ENCODE measurements at places on chromosomes 11 and 22. TPM values are rescaled to one million over a fixed set of nuclear protein-coding genes. Genes with fewer than 3 reads are reported as not detected.

DTX4 gene
- 0.18 TPM for total RNA-seq

OLFML1 gene
- total RNA-seq, result 0.09 TPM

TEX54 gene
- total RNA-seq, result not detected

OR10A2 gene
- total RNA-seq, result not detected

ENTHD1 gene
- not detected for total RNA-seq

PTPRJ gene
- total RNA-seq, result 6.0 TPM

KRTAP5-2 gene
- total RNA-seq, result not detected

PAFAH1B2 gene
- 169 TPM for total RNA-seq

NXPE1 gene
- total RNA-seq, result not detected

OR5B21 gene
- total RNA-seq, result not detected

LRP4 gene
- total RNA-seq, result 0.66 TPM

SMIM38 gene
- 0.09 TPM for total RNA-seq

OR52H1 gene
- 0.19 TPM for total RNA-seq

OR51A4 gene
- not detected for total RNA-seq

CCDC81 gene
- total RNA-seq, result 0.72 TPM

GDPD4 gene
- total RNA-seq, result not detected

OR8D1 gene
- not detected for total RNA-seq

SHANK2 gene
- not detected for total RNA-seq

OR6A2 gene
- 0.27 TPM for total RNA-seq

SYT8 gene
- 0.09 TPM for total RNA-seq

RHOG gene
- 15.6 TPM for total RNA-seq

TRIM66 gene
- total RNA-seq, result 5.0 TPM

JHY gene
- total RNA-seq, result 1.0 TPM

CYTH4 gene
- total RNA-seq, result 0.09 TPM

USH1C gene
- total RNA-seq, result not detected

C11orf87 gene
- not detected for total RNA-seq

EMID1 gene
- not detected for total RNA-seq

MYO7A gene
- 0.18 TPM for total RNA-seq

TRIM64C gene
- not detected for total RNA-seq

VSTM5 gene
- total RNA-seq, result 0.09 TPM

CD3D gene
- total RNA-seq, result not detected

TBX1 gene
- total RNA-seq, result 6.5 TPM

SMTNL1 gene
- not detected for total RNA-seq

NOX4 gene
- 19.8 TPM for total RNA-seq

OR5P2 gene
- 0.09 TPM for total RNA-seq

MYEOV gene
- 1.5 TPM for total RNA-seq

DDX25 gene
- not detected for total RNA-seq

ACTN3 gene
- 0.09 TPM for total RNA-seq

PAX6 gene
- not detected for total RNA-seq

EML3 gene
- 24.2 TPM for total RNA-seq

ST14 gene
- not detected for total RNA-seq

FAM111B gene
- 6.3 TPM for total RNA-seq

KDM4F gene
- not detected for total RNA-seq

C11orf91 gene
- 0.38 TPM for total RNA-seq
